ENCODE measurements at places on chromosomes 5 and 9.
A peak's percentile ranks its signal among the peaks of the same experiment; 100 is the strongest.

- peak; percentile 71 for DNase-seq
Observed at GRCh38 chr5:54844905-54845566, 140.4 kb downstream of the ESM1 start.

DNA sequence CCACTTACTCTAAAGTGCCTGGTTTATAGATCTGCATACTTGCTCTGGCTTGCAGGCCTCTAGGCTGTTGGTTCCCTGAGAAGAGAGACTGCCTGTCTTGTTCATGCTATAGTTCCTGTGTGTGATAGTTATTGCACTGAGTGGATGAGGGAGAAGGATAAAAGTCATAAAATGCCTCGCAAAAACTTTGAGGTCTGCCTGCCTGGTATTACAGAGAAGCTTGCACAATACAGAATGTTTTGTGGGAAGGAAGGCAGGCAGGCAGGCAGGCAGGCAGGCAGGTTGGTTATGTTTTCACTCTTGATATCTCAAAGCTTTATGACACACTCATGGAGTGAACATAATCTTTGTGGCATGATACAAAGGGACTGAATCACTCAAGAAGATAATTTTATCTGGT, 287.1 kb downstream of the SLIT3 start:
- peak; percentile 15 for DNase-seq

- DNase-seq = peak; percentile 89
Observed at GRCh38 chr9:72577212-72577753, 55.9 kb downstream of the TMC1 start.

DNA sequence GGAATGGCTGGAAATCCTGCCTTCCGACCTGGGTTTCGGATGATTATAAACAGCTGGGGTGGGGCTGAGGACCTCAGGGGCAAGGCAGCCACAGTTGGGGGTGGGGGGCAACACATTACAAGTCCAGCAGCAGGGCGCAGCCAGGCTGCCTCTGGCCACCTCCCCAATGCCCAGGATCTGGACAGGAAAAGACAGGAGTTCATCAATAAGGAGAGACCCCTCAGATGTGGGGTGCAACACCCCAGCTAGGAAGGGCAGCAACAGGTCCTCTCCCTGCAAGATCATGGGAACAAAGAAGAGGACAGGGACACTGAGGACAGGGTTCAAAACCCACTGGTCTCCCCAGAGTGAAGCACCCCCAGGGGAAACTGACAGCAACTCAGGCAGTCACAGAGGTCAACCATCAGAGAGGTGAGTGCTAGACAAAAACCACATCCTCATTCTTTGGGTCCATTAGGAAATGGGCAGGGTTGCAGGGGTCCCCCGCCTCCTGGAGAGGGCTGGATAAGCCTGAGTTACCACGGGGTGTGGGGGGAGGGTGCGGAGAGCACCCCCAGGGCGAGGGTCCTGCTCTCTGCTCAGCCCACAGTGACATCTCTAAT, 33.5 kb downstream of the SEMA4D start:
- no peak for DNase-seq

DNA sequence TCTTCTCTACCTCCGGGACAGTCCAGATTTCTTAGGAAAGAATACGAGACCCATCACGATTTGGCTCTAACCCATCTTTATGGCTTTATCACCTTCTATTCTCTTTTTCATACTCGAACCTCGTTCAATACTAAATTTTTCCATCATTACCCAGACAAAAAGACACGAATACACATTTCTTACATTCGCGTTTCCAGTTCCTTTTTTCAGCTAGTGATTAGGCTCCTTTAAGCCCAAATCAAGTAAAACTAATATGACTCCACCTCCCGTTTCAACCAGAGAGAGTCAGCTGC, 506 bp downstream of the ZBTB6 start:
- no peak for DNase-seq

GRCh38 chr9:13939134-13939533, 374.8 kb downstream of the NFIB start:
- peak; percentile 90 for DNase-seq

DNA sequence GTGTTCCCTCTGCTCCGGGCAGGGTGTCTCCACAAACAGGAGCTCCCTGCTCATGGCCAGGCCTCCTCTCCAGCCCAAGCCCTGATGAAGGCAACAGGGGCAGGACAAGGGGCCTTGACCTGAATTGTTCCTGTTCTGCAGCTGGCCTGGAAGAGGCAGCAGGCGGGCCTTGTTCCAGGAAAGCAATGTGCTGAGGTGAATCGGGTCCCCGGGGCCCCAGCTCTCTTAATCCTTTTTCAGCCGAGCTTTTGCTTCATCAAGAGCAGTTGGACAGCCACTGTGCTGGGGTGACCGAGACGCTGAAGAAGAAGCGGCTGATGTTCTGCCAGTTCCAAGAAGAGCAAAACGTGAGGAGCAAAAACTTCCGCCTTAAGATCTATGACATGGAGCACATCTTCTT, 41.4 kb downstream of the CCDC180 start:
- no peak for DNase-seq

- no peak for DNase-seq
Observed at GRCh38 chr9:77969083-77969482, 62.5 kb downstream of the GNAQ start.

- no peak for DNase-seq
Observed at GRCh38 chr5:146921225-146921624, 42.7 kb upstream of the PPP2R2B start.

GRCh38 chr5:52869391-52869790, 81.7 kb downstream of the ITGA1 start:
- no peak for DNase-seq

- DNase-seq = no peak
Observed at GRCh38 chr9:27675354-27675753, 102.1 kb upstream of the C9orf72 start.

GRCh38 chr5:127839496-127840197, 136.5 kb downstream of the CCDC192 start:
- DNase-seq = no peak
